ENCODE measurements at places on chromosomes 16 and 17.

DNA sequence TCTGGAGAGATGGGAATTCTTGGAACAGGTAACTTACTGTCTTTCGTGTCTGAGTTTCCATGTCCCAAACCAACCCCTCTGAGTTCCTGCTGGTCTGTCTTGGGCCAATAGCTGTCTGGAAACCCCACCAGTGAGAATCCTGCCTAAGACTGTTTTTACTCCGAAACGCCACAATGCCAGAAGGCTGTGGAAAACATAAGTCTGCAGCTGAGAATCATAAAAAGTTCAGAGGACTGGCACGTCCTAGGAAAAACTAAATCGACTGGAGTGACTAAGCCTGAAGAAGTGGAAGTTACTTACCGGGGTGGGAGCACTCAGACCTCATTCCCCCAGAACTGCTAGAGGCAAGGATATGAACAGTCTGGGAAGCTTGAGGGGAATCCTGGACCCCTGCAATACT, 13.3 kb downstream of the LRRC75A start:
- DNase-seq = no peak

DNA sequence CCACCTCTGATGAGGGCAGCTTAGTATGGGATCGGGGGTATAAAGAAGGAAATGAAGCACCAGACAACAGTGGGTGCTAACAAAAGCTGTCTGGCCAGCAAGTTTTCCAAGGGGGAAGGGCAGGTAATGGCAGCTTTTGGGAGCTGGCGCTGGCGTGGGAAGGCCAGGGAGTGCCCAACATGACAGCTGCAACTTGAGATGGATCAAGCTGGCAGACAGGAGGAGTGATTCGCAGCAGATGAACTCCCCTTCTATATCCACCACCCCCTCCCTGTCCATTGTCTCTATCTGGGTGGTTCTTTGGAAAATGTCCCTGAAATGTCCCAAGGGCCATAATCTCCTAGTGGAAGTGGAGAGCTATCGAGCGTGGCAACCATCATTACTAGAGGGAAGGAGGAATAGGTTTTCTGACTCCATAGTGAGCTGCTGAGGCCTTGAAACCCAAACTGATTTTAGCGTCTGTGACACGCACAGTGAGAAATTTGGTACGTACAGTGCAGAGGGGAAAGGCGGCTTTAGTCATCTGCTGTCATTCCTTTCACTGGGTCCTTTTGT, 4.8 kb upstream of the INPP5K start:
- DNase-seq = no peak

DNA sequence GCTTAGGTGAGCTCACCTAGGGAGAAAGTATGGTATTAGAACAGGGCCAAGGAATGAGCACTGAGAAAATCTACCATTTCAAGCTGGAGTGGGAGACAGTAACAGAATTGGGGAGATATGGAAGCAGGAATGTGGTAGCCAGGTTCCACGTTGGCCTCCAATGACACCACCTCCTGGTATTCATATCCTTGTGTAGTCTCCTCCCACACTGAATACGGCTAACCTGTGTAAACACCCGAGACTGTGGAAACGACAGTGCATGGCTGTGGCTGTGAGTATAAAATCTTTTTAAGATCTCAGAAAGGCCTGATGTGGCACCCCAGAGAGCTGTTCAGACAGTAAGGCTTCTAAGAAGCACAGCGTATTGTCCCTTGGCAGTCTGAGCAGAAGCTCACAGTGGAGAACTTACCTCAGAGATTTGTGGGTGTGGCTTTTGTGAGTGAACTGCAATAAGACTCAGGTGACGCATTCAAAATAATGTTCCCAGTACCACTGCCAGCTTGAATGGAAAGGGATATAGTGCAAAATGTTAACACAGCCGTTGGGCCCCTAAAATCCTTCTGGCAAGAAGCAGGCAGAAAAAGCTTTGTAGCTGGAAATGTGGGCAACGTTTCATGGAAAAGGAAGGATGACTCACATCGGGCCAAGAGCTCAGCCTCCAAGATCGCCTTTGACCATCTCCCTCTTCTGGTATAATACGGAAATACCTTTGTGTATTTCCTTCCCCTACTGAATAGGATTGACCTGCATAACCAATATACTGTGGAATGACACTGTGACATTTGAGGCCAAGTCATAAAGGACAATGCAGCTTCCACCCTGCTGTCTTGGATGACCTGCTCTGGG, 14.4 kb downstream of the SDR42E1 start:
- DNase-seq = no peak

DNA sequence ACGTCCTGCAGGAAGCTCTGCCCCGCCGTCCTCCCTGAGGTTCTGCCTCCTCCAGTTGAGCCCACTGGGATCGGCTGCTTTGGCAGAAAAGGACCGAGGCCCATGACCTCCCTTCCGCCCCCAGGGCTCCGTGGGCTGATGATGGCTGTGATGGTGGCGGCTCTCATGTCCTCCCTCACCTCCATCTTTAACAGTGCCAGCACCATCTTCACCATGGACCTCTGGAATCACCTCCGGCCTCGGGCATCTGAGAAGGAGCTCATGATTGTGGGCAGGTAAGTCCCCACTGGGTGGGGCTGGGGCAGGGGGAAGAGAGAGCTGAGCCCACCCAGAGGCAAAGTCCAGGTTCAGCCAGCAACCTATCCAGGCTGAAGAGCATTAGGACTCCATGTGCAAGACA, 61.1 kb downstream of the SLC5A11 start:
- no peak for DNase-seq

GRCh38 chr17:9350080-9350479, 225.5 kb downstream of the STX8 start:
- no peak for DNase-seq

DNA sequence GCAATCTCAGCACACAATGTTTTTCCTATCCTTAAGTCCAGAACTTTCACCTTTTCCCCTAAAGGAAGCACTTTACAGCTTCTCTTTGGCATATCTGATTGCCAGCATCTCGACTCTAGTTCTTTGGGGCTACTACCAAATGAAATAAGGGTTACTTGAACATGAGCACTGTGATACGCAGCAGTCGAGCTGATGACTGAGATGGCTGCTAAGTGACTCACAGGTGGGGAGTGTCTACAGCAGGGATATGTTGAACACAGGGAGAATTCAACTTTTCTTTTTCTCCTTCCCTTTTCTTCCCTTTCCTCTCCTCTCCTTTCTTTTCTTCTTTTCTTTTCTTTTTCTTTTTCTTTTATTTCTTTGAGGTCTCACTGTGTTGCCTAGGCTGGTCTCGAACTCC, 334.8 kb downstream of the MAF start:
- DNase-seq = no peak

GRCh38 chr17:10384175-10384574, 11.4 kb upstream of the MYH13 start:
- DNase-seq = no peak

- no peak for DNase-seq
Measured at GRCh38 chr17:29102046-29102445, 59.1 kb downstream of the PIPOX start.

DNA sequence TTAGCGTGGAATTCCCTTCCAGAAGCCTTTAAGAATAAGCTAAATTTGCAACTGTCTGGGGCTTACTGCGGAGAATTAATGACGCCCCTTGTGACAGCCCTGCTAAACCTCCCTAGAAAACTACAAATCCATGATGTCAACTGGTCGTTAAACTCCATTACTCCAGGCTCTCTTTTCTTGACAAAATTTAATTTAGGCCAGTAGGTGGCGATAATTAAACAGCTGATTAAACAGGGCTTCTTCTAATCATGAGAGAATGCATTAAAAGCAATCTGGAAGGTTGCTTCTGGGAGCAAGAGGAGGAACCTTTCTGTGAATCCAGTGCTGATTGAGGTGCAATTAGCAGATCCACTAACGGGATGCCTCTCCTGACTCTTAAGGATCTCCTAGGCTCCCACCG, 8.1 kb upstream of the NLRP1 start:
- DNase-seq = no peak

- no peak for DNase-seq
Measured at GRCh38 chr17:18143044-18143936, 34.7 kb downstream of the MYO15A start.

DNA sequence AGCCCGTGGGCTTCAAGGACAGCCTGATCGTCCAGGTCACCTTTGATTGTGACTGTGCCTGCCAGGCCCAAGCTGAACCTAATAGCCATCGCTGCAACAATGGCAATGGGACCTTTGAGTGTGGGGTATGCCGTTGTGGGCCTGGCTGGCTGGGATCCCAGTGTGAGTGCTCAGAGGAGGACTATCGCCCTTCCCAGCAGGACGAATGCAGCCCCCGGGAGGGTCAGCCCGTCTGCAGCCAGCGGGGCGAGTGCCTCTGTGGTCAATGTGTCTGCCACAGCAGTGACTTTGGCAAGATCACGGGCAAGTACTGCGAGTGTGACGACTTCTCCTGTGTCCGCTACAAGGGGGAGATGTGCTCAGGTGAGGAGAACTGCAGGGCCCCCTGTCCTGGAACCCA, 31.5 kb upstream of the EFCAB13 start:
- no peak for DNase-seq

- no peak for DNase-seq
Measured at GRCh38 chr16:82091241-82091640, 56.2 kb downstream of the HSD17B2 start.

DNA sequence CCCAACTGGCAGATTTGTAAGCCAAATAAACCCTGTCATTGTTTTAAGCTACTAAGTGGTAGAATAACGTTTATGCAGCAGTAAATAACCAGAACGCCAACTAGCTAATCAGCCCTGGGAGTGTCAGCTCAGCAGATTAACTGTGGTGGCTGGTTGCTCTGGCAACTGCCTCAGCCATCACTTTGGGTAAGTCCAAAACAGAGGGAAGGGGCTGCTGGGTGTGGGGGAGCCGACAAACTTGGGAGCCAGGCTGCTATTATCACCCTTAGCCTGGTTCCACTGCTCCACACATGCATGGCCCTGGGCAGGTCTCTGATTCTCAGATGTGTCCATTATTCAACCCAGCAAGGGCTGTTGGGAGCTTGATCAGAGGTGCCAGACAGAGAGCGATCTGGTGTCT, 22.2 kb upstream of the RHOT1 start:
- no peak for DNase-seq

DNA sequence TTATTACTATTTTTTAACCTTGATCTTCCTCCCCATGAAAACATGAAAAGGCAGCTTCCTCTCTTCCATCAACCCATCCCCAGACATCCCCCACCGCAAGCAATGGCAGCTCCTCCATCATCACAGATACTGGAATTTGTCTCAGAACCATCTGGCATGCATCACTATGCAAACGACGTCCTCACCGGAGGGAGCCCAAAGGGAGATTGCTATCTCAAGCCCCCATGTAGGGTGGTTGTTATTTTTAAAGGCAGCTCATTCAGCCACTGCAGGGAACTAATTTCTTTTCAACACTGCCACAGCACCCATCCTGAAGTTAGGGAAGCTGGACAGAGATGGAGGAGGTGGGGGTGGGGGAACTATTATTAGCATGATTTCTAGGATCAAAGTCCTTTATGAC, 222.5 kb downstream of the FOXL1 start:
- DNase-seq = no peak

GRCh38 chr17:29591146-29591736, 1.7 kb upstream of the ANKRD13B start:
- DNase-seq = no peak

Data from stimulated activated CD4-positive, alpha-beta T cell treated with anti-CD3 and anti-CD28 coated beads, Interleukin-1b, Interleukin-23, amount 100 ng/mL, for 4 hours (primary cell).